ENCODE measurements at places on chromosomes 7 and 10.

DNA sequence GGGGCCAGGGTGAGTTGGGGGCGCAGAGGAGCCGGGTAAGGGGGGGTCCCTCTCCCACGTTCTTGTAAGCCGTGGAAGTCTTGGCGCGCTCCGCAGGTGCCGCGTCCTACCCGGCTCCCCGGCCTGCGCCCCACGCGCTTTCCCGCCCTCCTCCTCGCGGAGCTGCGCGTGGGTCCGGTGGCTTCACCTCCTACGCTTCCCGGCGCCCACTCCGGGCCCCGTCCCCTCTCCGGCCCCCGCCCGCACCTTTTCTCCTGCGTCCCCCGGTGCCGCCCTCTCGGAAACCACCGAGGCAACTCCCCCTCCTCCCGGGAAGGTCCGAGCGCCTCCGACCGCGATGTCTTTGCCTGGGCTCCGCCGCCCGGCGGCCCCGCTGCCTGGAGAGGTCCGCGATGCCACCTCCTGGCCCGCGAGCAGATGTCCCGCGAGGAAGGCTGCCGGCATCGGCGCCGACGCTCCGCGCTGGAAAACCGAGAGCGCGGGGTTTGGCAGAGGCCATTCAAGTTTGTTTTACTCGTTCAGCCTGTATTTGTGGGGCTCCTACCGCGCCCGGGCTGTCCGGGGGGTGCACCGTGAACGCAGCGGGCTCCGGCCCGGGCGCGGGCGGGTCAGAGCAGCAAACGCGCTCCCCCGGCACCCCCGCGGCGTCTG lies 2.4 kb upstream of the NKX6-2 start:
- no peak for DNase-seq

- no peak for DNase-seq
Observed at GRCh38 chr7:23277359-23277989, 21.7 kb upstream of the MALSU1 start.

- no peak for DNase-seq
Observed at GRCh38 chr10:3324612-3325038, 152.0 kb upstream of the PITRM1 start.

GRCh38 chr7:149304006-149304405 lies 42.0 kb downstream of the ZNF783 start:
- no peak for DNase-seq

GRCh38 chr10:92839191-92840085 lies 8.9 kb upstream of the EXOC6 start:
- no peak for DNase-seq

All from CMK (cell line).